ENCODE measurements at places on chromosomes 3 and 15.

GRCh38 chr3:172478116-172478515 is 29.9 kb upstream of the GHSR start:
- no peak for DNase-seq

DNA sequence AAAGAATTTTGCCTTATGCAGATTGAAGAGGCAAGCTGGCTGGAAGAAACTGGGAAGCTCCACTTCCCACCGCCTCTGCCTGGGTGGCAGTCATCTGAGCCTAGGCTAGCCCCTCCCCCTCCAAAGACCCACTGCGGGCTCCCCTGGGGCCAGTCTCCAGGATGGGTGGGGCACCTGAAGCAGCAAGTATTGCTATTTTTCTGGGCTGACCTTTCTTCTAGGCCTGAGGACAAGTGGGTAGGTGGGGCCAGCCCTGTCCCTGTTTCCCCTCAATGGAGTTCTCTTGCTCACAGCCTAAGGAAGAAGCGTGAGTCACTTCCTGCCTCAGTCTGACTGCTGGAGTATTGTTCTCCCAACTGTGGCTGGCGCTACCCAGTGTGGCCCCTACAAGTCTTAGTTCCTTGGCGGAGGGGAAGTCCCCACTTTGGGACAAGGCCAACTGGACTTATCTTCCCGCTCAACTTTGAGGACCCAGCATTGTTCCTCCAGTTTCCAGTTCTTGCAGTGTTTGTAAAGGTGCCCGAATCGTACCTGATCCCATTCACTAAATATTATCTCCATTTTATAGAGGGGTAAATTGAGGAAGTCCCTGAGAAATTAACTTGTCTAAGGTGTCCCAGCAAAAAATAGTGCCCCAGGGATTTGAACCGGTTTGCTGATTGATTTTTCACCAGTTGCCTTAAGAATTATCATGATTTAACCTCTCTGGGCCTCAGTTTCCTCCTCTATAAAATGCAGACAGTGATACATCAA is 1.4 kb downstream of the FURIN start:
- no peak for DNase-seq

DNA sequence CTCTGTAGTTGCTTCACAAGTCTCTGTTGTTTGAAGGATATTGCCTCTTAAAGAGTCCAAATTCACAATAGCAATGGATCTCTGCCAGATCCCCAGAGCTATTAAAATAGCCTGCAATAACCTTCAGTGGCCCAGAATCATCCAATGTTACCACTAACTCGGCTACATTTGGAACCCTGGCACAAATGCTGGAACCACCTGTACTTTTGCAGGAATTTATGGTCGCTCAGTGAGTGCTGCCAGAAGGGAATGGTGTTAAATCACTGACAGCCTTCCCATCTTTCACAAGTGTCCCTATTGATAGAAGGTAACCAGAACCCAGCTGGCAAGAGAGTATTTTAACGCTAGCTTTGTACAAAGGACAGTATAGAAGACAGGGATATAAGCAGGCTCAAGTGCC is 298.8 kb upstream of the PLSCR5 start:
- DNase-seq = no peak

DNA sequence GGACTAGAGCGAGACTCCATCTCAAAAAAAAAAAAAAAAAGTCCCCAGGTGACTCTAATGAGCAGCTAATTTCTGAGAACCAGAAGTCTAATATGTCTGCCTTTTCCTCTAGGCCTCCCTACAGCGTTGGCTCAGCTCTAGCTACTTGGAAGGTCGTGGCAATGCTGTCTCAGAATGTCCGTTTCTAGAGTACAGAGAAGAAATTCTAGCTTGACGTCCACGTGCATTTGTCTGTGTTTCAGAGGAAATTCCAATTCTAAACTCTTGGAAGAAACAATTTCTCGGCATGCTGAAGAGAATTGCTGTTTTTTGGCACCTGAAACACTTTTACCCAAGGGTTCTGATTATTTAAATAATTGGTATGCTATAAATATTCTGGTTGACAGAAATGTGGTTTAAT is 78.8 kb downstream of the SOX2 start:
- no peak for DNase-seq

DNA sequence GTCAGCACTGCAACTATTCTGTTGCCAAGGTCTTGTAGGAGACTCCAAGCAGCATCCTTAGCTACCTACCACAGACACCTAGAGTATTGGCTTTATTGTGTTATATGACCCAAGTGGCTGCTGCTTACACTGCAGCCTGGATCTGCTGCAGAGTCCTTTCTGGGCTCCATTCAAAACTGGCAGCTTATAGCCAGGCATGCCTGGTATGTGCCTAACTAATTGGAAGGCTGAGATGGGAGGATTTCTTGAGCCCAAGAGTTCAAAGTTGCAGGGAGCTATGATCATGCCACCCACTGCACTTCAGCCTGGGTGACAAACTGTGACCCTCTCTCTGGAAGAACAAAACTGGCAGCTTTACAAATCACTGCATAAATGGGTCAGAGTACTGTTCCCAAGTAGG is 8.6 kb downstream of the NDUFB4 start:
- DNase-seq = no peak

DNA sequence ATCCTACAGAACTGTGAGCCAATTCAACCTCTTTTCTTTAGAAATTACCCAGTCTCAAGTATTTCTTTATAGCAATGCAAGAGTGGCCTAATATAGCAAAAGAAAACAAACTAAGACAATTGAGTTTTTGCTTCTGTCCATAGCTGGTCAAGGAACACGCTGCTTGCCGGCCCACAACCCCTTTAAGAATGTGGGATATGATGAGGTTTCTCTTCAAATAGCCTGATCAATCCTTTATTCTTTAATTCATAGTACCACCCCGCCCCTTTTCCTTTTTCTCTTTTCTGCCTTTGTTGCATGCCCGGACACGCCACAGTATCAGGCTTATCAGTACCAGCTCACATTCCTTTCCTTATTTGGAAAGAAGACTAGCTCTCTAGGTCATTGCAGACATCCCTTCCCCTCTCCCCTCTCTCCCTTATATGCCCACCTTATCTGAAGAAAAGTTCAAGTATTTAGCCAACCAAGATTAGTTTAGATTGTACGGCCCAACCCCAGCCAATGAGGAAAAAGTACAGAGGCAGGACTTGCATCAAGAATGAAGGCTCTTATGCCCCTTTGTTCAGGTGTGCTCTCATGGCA is 404.5 kb downstream of the OCA2 start:
- no peak for DNase-seq

DNA sequence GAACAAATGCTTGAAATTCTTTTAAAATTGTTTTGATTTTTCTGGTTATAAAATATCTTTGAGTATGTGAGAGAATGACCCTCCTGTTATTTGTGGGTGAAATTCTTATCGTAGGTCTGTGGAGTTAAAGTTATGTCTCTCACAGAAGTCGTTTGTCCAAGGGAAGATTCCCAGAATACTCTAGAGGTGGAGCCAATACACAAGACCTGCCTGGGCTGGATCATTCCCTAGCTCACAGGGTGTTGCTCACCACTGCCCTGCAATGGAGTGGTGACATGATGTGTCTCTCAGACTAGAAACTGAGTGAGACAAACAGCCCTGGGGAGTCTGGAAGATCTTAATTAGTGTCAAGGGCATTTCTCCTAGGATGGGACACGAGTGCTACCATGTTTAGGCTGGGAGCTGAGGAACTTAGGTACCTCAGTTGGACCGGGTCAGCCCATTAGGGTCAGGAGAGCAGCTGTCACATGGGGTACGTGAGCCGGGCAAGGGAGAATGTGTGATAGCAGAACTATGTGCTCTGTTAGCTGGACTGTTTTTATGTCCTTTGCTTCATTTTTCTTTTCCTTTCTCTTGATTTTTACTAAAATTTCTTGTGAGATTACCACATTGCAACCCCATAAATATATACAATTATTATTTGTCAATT is 53.6 kb upstream of the MYO5C start:
- no peak for DNase-seq

DNA sequence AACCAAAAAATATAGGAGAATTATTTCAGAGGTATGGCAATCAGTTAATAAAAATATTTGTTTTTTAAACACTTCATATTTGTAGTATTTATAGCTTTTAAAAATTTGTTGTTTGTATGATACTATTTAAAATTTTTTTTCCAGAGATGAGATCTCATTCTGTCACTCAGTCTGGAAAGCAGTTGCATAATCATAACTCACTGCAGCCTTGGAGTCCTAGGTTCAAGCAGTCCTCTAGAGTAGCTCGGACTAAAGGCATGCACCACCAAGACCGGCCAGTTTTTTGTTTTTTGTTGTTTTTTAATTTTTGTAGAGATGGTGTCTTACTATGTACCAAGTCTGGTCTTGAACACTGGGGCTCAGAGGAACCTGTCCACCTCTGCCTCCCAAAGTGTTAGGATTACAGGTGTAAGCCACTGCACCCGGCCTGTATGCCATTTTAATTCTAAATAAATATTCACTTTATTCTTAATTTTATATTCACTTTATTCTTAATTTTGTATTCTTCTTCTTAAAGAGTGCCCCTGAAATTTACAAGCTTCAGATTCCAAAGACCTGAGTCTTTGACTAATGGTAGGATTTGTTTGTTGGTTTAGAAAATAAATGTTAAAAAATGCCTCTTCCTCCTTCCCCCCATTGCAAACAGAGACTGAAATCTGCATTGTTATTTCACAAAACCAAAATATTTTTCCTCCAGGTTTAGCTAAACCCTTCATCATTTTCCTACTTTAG is 9.4 kb downstream of the TGFBR2 start:
- no peak for DNase-seq

DNA sequence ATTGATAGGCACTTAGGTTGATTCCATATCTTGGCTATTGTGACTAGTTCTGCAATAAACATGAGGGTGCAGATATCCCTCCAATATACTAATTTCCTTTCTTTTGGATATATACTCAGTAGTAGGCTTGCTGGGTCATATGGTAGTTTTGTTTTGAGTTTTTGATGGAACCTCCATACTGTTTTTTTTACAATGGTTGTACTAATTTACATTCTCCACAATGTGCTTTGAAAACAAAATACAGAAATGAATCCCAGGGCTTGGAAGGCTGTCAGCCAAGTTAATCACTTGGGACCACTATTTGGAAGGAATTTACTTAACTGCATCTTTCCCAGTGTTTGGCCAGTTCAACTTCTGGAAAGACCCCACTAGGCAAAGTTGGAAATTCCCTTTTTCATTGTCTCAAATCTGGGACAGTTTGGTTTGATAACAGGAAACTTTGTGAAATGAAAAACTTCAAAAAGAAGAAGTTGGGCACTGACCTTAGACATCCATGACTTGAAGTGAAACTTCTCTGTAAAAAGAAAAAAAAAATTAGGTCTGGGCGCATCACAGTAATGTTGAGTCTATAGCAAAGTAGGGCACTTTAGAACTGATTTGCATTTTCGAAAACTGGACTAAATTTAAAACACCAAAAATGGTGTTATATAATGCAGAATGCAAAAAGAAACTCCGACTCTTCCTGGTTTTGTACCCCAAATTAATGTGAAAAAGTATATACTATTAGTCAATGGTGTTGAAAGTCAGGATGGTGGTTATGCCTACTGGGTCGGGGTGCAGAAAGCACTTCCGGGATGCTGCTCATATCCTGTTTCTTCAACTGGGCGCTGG is 6.0 kb downstream of the CTSH start:
- no peak for DNase-seq

DNA sequence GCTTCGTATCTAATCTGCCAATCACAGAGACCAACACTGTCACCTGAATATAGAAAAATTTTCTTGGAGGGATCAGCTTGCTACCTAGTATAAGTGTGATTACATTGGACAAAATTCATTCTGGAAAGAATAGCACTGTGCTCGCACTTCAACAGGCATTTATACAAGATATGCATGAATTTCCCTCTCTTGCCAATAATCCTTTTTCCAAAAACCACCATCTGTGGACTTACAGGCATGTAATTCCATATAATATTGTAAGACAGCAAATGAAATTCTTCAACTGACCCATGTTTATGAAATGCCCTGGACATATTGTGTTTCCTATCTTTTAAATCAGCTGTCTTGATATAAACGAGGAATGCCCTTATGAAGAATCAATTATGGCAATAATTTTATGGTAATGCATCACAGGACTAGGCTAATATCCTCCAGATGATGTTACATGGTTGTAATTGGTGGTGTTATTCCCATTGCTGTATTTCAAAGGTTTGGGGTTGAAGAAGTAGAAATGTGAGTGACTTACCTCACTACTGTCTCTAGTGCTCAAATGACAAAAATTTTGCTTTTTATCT is 861.4 kb upstream of the NECTIN3 start:
- DNase-seq = no peak

DNA sequence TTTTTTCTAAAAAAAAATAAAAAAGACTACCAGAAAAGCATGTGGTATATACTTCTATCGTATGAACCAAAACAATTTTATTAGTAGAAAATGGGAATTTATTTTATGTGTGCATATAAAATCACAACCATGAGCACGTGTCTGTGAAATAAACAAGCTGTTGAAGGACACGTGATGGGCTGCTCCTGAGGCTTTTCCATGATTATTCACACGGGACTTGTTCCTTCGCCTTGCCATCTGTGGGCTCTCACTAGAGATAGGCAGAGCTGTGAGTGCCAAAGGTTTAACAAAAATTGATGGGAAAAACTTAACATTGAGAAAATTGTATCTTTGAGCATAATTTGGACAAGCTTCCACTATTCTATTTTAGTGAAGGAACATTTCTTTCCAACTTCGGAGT is 12.4 kb upstream of the ETV5 start:
- no peak for DNase-seq

GRCh38 chr15:59371458-59372351 is 966 bp downstream of the MYO1E start:
- no peak for DNase-seq

DNA sequence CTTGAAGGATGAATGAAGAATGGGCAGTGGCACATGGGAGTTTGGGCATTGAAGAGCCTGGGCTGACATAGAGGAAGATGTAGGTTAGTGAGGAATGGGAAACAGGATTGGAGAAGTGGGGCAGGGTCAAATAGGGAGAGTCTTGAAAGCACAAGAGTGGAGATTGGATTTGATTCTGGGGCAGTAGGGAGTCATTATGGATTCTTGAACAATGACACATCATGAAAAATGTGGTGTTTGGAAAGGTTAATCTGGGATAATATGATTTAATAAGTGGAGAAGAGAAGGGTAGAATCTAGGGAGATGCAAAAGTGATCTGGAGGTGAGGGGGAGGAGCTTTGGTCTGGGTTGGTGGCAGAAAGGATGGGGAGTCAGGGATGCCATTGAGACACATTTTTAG is 45.4 kb upstream of the ROPN1 start:
- DNase-seq = no peak

GRCh38 chr3:151319628-151320027 is 3.0 kb upstream of the GPR87 start:
- no peak for DNase-seq

DNA sequence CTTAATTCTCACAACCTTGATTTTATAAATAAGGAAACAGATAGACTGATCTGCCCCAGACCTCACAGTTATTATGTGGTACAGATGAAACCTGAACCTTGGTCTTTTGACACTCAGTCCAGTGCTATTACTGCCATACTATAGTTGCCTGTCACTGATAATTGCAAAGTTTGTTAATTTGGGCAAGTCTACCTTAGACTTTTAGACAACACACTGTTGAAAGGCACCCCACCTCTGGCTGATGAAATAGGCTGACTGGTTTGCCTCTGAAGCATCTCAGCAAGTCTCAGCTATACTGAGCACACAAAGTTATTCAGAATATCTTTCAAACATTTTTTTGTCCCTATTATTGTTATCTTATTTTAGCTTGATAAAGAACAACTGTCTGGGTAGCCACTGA is 53.1 kb upstream of the MAP4 start:
- no peak for DNase-seq
